T-helper 2 cell treated with Interferon-gamma antibody and Interleukin-4, amounts not matched to agents 100 ng/mL and 5 ng/mL, for 36 hours (primary cell): ENCODE measurements at places on chromosomes 4 and X. TPM values are rescaled to one million over a fixed set of nuclear protein-coding genes. Genes with fewer than 3 reads are reported as not detected.

Gene IL2RG
- 502 and 503 TPM in 2 replicates for total RNA-seq

Gene HS6ST2
- total RNA-seq, result not detected in 2 replicates

Gene GATA1
- total RNA-seq, result not detected in 2 replicates

Gene MAGED4
- not detected in 2 replicates for total RNA-seq

Gene GDI1
- 99.0 and 102 TPM in 2 replicates for total RNA-seq

Gene PNMA5
- 0.09 and 0.14 TPM in 2 replicates for total RNA-seq

Gene TECRL
- total RNA-seq, result not detected in 2 replicates

Gene AREG
- total RNA-seq, result not detected in 2 replicates

Gene MPC1L
- total RNA-seq, result not detected in 2 replicates

Gene UCP1
- not detected in 2 replicates for total RNA-seq

Gene TRAM1L1
- total RNA-seq, result not detected in 2 replicates

Gene LDOC1
- 6.5 and 6.6 TPM in 2 replicates for total RNA-seq

Gene CXCL5
- total RNA-seq, result not detected in 2 replicates

Gene RPS6KA6
- total RNA-seq, result 0.05 TPM in 1 of 2 replicates, not detected in the other

Gene PAGE1
- not detected in 2 replicates for total RNA-seq

Gene SEPTIN11
- total RNA-seq, result 4.5 and 4.7 TPM in 2 replicates
